ENCODE measurements at places on chromosomes 2 and 18. TPM values are rescaled to one million over a fixed set of nuclear protein-coding genes. Genes with fewer than 3 reads are reported as not detected.

DNA sequence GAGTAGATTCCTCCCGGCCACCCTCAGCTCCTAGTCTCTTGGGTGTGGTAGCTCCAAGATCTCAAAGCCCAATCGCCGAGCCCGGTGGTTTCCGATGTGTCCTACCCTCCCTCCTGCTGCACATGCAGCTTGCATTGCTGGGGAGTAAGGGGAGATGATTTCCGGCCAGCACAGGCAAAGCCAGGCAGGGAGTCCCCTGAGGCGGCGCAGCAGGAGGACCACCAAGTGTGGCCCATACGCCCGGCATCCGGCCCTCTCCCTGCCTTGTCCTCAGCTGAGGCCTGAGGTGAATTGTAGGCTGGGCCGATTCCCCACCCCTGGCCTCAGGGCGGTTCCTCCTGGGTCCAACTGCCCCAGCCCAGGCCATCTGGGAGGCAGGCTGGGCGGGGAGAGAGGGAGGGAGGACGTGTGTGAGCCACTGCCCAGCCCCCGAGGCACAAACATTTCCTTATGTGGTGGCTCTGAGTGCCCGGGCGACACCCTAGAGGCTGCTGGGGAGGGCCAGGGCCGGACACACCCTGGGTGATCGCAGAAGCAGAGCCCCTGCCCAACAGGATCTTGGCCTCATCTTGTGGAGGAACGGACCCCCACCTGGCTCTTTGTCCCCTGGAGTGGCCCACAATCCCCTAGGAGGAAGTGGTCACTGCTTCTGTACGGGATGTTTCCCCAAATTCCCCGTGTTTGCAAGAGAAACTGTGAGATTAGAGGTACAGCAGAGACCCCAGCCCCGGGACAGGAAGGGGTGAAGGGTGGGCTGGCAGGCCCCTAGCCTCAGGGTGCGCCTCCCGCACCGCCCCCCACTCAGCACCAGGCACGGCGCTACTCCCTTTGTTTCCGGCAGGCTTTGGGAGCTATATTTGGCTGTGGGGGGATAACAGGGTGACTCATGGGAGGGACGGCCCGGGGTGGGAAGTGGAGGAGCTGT is 41.9 kb upstream of the PTMA start:
- DNase-seq, result peak; percentile 80

DNA sequence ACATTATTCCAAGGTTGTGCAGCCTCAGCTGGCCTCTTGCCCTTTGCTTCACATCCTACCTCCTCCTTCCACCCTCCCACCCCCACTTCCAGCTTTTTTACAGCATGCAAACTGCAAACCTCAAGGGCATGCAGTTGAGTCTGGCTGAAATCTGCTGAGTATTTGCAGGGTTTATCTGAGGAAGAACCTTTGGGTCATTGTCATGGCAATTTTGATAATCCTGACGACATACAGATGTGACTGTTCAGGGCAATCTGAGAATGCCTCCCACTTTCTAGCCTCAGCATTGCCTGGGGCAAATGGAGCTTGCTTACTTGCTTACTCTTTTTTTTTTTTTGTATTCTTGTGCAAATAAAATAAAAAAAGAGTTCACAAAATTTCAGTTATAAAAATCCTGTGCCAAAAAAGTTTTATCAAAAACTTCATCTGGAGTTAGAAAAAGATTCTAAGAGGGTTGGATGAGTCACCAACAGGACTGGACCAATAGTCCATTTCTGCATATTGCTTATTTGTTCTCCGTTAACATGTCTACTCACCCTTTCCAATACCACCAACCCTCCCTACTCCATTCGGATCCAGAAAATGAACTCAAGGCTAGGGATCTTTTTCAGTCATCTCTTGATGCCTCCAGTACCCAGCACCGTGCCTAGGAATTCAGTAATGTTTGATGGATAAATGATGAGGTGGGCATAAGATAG is 23.6 kb upstream of the LHCGR start:
- DNase-seq, result no peak

GRCh38 chr2:72827966-72828646 is 2.3 kb upstream of the EXOC6B start:
- DNase-seq, result no peak

DNA sequence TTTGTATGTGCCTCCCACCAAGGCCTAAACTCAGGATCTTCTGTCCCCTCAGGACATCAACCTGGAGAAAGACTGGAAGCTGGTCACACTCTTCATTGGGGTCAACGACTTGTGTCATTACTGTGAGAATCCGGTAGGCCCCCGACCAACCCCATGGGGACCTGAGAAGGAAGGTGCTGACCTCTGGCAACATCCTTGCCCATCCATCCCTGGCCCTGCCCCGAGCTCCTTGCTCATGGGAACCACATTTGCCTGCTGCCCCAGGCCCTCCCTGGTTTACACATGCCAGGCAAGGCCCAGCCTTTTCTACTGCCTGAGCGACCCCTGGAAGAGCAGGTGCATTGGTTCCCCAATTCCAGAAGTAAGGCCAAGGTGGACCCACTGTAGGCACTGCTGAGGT is 125.3 kb upstream of the PPP1CB start:
- no peak for DNase-seq

DNA sequence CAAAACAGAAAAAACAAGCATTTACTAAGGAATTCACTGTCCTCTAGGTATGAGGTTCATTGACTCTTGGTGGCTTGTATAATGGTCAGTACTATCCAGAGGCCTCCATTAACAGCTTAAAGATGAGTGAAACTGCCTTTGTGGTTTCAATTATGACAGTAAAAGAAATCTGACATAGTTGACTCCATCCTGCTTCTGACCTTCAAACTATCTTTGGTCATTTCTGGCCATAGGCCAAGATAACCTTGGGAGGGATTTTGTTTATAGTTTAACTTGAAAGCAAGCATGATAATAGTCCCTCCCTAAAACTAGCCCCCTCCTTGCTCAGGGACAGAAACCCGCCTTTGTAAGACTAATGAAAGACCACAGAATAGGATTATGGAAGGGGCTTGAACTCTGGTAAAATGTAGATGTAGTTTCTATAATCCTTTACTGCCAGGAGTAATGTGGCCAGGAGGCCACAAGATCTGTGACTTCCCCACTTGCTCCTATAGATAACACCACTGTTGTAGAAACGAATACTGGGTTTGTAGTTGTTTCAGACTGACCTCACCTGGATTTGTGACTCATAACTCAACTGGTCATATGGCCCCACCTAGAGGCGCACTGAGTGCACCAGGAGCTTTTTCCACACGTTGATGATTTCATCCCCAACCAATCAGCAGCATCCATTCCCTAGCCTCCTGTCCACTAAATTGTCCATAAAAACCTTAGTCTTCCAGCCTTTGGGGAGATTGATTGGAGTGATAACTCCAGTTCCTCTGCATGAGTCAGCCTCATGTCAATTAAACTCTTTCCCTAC is 8.6 kb upstream of the PLEKHM3 start:
- no peak for DNase-seq

DNA sequence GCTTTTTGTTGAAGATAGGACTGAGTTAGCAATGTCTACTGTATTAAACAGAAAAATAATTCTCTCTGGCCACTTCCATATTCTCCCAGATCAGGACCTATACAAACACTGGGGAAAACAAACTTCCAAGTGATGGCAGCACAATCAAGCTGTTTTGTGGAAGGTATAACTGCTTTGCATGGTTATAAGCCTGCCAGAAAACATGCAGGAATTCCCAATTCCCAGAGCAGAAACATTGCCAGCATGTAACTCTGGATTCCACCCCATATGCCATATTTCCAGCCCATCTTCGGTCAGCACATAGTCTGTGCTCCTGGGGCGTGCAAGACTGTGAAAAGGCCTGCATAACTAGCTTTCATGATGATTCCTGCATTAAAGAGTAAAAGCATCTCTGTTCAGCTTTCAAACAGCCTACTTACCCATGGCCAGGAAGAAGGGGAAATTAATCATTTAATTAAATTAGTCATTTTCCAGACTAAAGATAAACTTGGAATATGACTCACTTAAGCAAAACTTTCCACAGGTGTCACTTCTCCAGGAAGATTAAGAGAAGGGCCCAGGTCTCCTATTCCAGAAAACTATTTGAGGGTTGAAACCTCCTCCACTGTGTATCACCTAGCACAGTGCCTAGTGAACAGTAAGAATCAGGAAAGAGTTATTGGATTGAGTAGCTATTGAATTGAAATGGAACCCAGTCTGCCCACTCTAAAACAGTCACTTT is 280.5 kb downstream of the NRXN1 start:
- no peak for DNase-seq

GRCh38 chr2:200746301-200746700 is 65.4 kb upstream of the BZW1 start:
- DNase-seq, result no peak

ACADL gene
- total RNA-seq, result 2.1 TPM

GRCh38 chr2:201735486-201735885 is 37.0 kb upstream of the MPP4 start:
- no peak for DNase-seq

CPLX4 gene
- not detected for total RNA-seq

GRCh38 chr2:117850015-117850414 is 35.5 kb downstream of the DDX18 start:
- DNase-seq, result no peak

- DNase-seq, result no peak
Observed at GRCh38 chr18:22710673-22711191, 222.4 kb upstream of the RBBP8 start.

GRCh38 chr2:60621688-60622429 is 68.4 kb upstream of the BCL11A start:
- DNase-seq, result no peak

AKAIN1 gene
- total RNA-seq, result 1.1 TPM

TMEM200C gene
- total RNA-seq, result 3.0 TPM

GRCh38 chr18:12921178-12921577 is 26.6 kb upstream of the SEH1L start:
- DNase-seq, result no peak

GRCh38 chr2:8115456-8115855 is 566.4 kb upstream of the ID2 start:
- no peak for DNase-seq

FNDC4 gene
- 3.9 TPM for total RNA-seq

DNA sequence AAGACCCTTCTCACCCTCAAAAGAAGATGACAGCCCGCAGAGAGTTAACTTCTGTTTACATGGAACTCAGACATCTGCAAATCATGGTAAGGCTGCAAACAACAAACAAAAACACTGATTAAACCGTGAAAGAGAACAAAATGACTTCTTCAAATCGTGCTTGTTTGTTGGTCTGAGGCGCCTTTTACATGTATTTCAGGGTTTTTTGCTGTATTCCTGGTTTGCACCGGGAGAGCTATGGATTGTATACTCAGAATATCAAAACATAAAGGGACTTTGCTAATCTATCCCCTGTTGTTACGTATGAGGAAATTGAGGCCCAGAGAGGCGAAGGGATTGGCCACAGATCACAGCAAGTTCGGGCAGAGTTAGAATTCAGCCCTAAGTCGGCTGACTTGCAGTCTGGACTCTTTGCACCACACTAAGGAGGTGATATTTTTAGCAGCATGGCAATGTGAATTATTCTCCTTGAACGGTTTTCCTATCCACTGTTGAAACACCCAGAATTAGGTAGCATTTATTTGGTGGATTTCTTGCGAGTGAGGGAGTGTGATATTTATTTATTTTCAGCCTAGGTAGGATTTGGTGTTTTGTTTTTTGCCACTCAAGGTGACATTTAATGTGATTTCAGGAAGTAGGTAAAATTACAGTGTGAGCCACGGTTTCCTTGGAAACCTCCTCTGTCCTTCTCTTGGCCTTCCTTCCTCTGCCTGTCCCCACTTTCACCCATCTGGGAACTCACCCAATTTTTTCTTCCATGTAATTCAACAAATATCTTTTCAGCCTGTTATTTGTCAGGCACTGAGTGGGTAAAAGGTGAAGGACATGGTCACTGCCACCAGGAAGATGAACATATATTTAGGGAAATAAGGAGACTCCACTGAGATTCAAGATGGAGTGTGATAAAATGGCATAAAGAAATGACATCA is 980 bp upstream of the PDE6D start:
- DNase-seq, result no peak

TFCP2L1 gene
- total RNA-seq, result 3.0 TPM

CXCR1 gene
- total RNA-seq, result not detected

TM4SF20 gene
- 6.9 TPM for total RNA-seq

DNA sequence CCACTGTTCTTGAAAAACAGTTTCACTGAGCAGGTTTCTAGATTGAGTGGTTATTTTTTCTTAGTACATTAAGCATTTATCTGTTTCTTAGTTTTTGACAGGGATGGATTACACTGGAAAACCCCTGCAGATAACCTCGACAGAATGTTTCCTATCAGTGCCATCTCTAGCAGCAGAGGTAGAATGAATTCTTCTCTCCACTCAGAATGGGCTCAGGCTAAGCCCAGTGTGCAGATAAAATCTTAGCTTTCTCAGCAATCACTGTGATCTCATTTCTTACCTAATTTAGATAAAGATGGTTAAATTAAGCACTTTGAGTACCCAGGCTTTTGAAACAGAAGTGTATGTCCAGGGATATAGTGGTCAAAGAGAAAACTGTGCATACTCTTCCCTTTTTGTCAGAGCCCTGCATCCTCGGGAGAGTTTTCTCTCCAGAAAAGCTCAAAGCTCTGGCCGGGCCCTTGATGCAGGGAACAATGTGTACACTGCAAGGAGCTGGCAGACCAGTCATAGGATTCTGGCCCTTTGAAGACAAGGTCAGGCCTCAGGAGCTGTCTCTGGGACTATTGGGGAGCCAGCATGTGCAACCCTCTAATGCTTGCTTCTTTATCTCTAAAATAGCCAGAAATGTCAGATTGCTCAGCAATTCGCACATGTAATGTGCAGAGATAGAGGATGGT is 10.6 kb upstream of the AKAIN1 start:
- no peak for DNase-seq

- no peak for DNase-seq
Observed at GRCh38 chr2:197937814-197938213, 133.4 kb downstream of the PLCL1 start.

- DNase-seq, result no peak
Observed at GRCh38 chr2:209331291-209331844, 92.5 kb upstream of the MAP2 start.

DSG1 gene
- total RNA-seq, result 40.8 TPM

LYPD6 gene
- total RNA-seq, result 16.4 TPM

DNA sequence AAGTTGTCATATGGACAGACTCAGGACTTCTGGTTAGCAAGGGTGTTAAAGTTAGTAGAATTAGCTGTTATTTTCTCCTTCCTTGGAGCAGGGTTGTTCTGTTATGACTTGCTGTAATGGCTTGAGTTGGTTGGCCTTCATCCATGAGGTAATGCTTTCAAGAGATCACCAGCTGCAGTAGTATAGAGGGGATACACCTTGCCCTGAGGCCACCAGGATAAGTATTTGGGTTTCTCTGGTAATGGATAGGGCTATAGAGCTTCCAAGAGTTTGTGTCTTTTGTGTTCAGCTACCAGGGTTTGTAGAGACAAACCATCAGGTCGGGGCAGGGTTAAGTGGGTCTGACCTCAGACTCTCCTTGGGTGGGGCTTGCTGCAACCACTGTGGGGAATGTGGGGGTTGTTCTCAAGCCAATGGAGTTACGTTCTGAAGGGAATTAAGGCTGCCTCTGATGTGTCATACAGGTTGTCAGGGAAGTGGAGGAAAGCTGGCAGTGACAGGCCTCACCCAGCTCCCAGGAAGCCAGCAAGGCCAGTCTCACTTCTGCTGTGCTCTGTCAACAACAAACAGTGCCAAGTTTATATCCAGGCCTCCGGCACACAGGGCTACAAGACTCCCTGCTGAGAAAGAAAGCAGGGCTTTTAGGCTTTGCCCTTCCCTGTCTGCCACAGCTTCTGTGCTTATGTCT is 356.6 kb downstream of the SPAG16 start:
- DNase-seq, result no peak

All from type B pancreatic cell (in vitro differentiated cells).